Posterior vena cava (tissue), 2 donors: ENCODE measurements at places on chromosomes 5 and 9. TPM values are rescaled to one million over a fixed set of nuclear protein-coding genes. Genes with fewer than 3 reads are reported as not detected.

DNA sequence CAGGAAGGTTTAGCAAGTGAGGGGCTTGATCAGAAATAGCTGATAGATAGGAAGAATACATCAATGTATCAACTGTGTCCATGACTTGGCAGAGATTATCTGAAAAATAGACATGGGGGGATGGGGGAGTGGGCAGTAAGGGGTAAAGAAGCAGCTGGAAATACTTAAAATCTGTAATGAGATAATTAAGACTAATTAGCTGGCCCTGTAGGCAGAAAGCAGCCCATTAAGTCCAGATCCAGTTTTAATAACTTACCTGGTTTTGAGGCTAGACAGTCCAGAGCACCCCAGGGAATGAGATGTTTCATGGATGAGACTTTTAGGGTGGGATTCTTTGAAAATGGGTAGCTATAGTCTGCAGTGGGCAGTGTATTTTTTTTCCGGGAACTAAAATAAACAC lies 116.9 kb upstream of the TLX3 start:
- DNase-seq = no peak

- DNase-seq = no peak
Measured at GRCh38 chr9:3969590-3970260, 330.1 kb downstream of the GLIS3 start.

GRCh38 chr5:143308731-143309130 lies 94.8 kb downstream of the NR3C1 start:
- no peak for DNase-seq

- DNase-seq = no peak
Measured at GRCh38 chr5:132414634-132415378, 45.3 kb downstream of the SLC22A5 start.

PRR16 gene
- total RNA-seq = 4.3 TPM

GRCh38 chr5:120225524-120225923 lies 238.6 kb upstream of the PRR16 start:
- DNase-seq = no peak

DNA sequence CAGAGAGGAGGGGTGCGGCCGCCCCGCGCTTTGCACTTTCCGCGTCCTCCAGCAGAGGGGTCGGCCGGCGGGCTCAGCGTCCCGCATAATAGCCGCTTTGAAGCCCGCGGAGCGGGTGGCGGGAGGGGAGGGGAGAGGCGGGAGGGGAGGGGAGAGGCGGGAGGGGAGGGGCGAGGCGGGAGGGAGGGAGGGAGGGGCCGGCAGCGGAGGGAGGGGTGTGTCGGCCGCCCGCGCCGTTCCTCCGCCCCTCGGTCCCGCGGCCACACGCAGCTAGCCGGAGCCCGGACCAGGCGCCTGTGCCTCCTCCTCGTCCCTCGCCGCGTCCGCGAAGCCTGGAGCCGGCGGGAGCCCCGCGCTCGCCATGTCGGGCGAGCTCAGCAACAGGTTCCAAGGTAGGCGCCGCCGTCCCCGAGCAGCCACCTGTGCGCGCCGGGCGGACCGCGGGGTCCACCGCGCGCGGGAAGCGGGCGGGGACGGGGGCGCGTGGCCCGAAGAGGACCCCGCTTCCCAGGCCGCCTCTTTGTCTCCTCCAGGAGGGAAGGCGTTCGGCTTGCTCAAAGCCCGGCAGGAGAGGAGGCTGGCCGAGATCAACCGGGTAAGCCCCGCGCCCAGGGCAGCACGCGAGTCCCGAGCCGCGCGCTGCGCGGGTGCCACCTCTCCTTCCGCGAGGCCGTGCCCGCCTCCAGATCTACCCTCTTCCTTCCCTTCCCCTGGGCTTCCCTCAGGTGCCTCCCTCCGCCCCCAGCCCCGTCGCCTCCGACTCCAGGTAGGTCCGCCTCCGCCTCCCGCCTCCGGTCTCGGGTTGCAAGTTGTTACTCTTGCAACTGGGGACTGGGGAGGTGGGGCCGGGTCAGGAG lies at the start of gene AIF1L:
Gene AIF1L, plus strand, starts transcription at position 263 of the 857 bp plus-strand sequence. Its CDS starts 99 bp downstream, at position 362.
- DNase-seq = no peak

GRCh38 chr9:133421615-133422542 lies at the start of gene ADAMTS13:
Gene ADAMTS13, plus strand, starts transcription at chr9:133422367. Its CDS starts 77 bp downstream, at chr9:133422444.
- DNase-seq = no peak

DNA sequence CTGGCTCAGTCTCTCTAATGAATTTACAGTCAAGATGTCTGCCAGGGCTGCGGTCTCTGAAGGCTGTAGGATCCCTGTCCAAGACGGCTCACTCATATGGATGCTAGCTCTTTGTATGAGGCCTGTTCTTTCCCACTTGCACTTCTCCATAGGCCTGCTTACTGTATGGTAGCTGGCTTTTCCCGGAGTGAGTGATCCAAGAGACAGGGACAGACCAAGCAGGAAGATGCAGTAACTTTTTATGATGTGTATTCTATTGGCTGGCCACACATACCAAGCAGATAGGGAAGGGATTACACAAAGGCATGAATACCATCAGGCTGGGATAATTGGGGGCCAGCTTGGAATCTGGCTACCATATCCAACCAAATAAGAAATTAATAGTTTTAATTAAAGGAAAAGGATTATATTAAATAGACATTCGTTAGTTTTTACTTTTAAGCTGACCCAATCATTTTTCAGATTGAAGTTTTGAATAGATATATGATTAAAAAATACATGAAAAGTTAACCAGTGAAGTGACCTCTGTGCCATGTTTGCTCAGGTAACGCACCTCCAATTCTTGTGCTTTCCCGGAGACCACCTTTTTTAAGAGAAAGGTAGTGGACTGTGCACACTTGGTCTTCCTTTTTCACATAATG lies 20.6 kb downstream of the NSD1 start:
- no peak for DNase-seq

- DNase-seq = no peak
Measured at GRCh38 chr5:170787216-170787615, 3.7 kb downstream of the GABRP start.

DPYSL3 gene
- 401 TPM for total RNA-seq

DNA sequence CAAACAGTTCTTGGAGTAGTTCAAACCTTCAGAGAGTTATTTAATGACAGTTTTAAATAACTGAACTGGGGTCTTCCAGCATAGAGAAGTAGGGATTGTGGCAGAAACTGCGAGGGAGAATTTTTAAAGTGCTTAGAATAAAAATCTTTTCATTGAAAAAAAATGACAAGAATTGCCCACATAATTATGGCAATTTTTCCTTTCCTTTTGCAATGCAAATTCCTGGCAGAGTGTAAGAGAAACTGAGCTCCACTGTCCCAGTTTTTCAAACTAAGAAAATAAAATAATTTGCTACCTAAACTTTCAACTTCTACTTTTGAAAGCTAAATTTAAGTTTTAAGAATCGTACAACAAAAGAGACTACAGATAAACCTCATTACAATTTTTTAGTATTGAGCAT lies 2.3 kb upstream of the PTGER4 start:
- DNase-seq = no peak

GLIPR2 gene
- 52.2 TPM for total RNA-seq

IL4 gene
- not detected for total RNA-seq

PCDHB10 gene
- total RNA-seq = 2.6 TPM

DNA sequence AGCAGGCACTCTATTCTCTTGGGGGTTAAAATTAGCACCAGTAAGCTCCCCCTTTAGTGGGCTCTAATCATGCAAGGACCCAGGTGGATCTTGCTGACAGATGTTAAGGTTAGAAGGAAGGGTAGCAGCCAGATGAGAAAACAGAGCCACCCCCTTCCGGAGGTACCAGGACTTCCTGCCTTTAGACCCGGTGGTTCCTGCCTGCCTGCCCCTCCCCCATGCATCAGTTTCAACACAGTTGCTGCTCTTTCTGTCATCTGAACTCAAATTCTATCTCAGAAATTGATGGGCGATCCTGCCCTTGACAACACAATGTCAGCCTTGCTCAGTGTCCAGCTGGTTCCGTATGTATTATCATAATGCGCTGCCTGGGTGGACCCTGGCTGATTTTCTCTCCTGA lies 287.3 kb downstream of the EBF1 start:
- no peak for DNase-seq

CATSPER3 gene
- total RNA-seq = not detected

DNA sequence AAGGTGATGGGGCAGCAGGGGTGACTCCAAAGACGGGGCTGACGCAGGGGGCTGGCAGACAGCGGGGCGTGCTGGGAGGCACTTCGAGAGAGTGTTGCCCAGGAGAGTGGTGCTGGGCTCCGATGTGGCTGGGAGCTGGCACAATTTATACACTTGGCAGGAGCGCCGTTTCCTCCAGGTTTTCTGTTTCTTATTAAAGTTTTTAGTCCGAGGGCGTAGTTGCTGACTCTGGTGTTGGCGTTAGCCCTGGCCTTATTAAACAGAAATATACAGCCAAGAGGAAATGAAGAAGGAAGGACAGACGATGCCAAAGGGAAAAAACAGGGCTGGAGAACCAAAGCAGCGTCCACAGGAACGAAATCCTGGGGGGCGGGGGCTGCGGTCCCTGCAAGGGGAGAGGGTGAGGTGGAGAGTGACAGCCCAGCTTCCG lies 139.6 kb upstream of the PHYKPL start:
- DNase-seq = no peak

SMIM33 gene
- not detected for total RNA-seq

- no peak for DNase-seq
Measured at GRCh38 chr5:158951436-158952247, 148.1 kb downstream of the EBF1 start.
